ENCODE measurements at places on chromosomes 3 and 15.

- no peak for DNase-seq
Measured at GRCh38 chr3:78832785-78833204, 935.0 kb downstream of the ROBO1 start.

DNA sequence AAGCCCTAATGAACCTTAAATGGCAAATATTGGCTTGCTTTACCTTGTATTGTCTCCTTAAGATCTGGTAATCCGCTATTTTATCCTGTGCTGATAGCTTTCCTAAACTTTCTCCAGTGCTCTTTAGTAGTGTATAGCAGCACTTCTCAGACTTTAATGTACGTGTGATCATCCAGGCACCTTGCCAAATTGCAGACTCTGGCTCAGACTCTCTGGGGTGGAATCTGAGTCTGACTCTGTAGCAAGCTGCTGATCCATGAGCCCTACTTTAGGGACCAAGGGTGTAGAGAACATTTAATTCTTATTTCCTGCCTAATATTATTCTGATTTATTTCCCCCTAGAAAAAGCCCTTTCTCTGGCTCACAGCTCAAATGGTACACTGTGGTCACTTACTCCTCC, 518.8 kb upstream of the ZNF385D start:
- DNase-seq = no peak

- no peak for DNase-seq
Measured at GRCh38 chr3:99690761-99691369, 52.5 kb downstream of the COL8A1 start.

GRCh38 chr3:117611211-117611610, 901.6 kb downstream of the TUSC7 start:
- DNase-seq = no peak

DNA sequence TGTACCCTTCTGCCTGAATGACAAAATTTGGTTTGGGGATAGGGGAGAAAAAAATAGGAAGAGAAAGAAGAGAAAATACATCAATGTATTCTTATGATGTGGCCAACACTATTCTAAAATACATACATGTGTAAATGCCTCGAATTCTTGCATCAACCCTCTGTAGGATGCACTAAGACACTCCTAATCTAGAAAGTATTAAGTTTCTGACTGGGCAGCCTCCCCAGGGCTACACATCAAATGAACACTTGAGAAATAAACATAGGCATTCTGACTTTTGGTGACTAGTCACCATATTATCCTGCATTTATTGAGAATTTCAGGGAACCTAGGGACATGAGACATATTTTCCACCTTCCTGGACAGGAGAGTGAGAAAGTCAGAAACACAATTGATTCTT, 109.2 kb downstream of the CPNE4 start:
- DNase-seq = no peak
